ENCODE measurements at places on chromosomes 3 and 15. TPM values are rescaled to one million over a fixed set of nuclear protein-coding genes. Genes with fewer than 3 reads are reported as not detected.
A peak's percentile ranks its signal among the peaks of the same experiment; 100 is the strongest.

GRCh38 chr3:57064572-57064971 is 4.1 kb downstream of the SPATA12 start:
- no peak for DNase-seq

GRCh38 chr15:70480196-70480856 is 283.0 kb downstream of the UACA start:
- no peak for DNase-seq

- no peak for DNase-seq
Measured at GRCh38 chr15:88258093-88258641, 1.6 kb upstream of the NTRK3 start.

- DNase-seq = no peak
Measured at GRCh38 chr3:85193565-85193964, 234.8 kb downstream of the CADM2 start.

GRCh38 chr3:57150113-57150581 is 15.0 kb downstream of the IL17RD start:
- no peak for DNase-seq

DNA sequence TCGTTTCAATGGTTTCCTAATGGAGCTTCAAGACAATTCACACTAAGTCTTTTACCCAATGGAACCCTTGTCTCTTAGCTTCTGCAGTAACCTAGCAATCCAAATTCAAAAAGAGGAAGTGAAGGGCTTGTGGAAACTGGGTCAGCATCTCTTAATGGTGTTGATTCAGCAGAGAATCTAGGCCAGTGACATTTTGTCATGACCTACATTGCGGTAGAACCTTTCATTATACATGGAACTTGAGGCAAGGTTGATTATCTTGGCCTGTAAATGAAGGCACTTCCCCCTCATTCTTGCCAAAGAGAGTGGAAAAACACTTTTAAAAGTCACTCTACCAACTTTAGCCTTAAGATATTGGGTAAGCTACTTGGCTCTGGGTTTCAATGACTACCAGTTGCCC is 42.8 kb downstream of the C2CD4B start:
- DNase-seq = no peak

Gene CD80
- 0.37 TPM for polyA plus RNA-seq

Gene KLHL40
- polyA plus RNA-seq = not detected

DNA sequence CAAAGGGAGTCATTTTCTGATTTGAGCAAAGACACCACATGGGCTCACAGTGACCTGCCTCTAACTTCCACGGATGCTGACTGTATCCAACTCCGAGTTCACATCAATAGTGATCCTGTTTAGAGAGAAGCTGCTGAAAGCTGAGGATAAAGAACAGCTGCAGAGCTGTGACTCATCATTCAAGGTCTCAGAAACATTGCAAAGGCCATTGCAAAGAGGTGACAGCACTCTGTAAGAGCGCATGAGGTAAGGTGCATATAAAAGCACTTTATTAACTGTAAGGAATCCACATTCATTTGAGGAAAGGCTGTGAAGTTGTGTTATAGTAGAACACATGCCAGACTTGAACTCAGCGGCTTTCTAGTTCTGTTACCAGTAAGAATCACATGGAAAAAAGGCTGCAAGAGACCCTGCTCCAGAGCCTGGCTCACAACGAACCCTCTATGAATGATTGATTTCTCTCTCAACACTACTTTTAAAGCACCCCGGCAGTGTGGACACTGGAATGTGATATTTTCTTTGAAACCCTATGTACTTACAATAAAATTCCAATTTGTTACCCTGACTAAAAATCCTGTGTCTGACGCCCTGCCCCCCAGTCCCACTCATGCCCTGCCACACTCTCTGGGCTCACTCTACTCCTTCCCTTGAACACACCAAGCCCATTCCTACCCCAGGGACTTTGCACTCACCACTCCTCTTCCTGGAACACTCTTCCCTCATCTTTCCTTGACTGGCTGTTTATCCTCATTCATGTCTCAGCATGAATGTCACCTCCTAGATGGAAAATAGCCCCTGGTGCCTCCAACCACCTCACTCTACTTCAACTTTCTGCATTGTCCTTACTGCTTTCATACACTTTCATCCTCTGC is 111.2 kb downstream of the LSM3 start:
- DNase-seq = no peak

Gene FAM107A
- polyA plus RNA-seq = 3.5 TPM

DNA sequence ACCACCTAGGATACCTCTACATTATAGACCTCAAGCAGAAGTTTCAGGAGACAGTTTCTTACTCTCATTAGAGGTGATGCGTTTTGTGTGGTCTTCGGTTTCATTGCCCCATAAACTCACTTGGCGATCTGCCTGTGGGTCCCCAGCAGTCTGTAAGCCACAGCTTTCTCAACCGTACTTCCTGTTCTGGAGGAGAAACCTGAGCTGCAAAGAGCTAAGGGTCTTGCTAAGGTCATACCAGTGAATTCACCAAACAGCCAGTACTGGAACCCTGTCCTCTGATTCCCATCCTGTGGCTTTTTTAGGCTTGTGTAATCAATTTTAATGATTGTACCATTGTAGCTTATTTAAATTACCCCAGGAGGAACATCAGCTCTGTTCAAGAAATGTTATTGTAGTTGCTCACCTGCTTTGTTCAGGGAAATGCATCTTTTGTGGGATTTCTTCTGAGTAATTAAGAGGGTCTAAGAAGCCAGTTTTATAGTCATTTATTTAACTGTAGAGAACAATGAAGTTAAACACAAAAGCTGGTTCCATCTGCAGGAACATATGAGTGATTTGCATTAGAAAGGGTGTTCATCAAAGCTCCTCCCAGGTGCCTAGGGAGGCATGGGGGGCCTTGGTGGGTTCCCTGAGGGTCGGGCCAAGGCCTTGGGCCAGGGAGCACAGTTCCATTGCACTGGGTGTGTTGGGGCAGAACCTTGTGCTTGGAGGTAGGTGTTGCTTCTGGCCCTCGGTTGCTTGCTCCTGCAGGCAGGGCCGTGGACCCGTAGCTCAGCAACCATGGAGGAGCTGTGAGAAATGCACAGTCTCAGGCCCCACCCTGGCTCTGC is 69.6 kb downstream of the APBA2 start:
- DNase-seq = peak; percentile 51

- DNase-seq = no peak
Measured at GRCh38 chr15:38611228-38611627, 46.6 kb upstream of the RASGRP1 start.

DNA sequence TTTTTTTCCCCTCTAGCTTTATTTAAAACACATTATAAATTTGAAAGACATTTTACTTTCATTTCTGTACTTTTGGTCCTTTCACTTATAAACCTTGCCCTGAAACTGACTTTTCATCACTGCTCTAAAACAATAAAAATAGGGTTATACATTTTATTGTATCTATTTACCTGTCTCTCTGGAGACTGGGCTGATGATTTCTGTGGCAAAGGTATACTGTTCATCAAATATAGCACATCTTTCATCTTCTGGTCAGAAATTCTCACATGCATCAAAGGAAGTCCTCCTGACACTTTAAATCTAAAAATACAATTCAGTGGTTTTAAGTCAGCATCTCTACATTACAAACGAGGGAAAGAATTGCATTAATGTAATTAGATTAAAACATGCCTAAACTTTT is 86.1 kb downstream of the VPS13C start:
- DNase-seq = no peak

GRCh38 chr3:8406479-8406878 is 95.1 kb upstream of the LMCD1 start:
- DNase-seq = no peak

Gene HGD
- 80.2 TPM for polyA plus RNA-seq

Gene ROPN1
- polyA plus RNA-seq = not detected

Gene IL20RB
- 0.63 TPM for polyA plus RNA-seq

Gene LTK
- 2.0 TPM for polyA plus RNA-seq

DNA sequence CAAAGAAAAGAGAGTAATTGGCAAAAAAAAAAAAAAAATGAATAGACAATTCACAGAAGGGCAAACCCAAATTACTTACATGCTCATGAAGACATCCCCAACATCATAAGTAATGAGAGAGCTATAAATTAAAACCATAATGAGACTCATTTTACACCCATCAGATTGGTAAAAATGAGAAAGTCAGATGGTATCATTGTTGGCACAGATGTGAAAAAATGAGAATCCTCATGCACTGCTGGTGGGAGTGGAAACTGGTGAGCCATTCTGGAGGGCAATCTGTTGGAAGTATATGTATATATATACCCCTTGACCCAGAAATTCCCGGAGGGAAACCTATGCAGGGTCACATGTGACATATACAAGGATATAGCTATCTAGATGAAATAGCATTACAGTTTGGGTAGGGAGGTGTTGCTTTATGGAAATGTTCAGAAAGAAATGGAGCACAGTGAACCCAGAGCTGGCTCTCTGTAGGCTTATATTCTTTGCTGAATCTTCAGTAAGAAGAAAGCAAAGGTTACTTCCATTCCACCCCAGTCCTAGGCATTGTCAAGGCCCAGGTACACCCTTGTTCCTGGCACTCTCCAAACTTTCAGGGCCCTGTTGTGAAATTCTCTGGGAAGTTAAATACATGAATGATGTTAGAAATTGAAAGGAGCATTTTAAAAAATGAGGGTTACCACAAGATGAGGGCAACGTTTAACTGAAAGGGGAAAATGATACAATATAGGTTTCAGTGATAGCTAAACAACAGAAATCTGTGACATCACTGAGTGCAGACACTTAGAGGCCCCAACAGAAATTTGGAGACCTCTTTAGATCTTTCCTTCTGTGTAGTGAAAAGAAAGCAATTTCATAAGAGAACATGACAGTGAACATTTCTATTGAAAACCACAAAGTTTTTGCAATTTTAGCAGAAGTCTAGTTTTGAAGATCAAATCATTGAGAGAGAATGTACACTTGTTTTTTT is 132.7 kb upstream of the TPRG1 start:
- no peak for DNase-seq

- no peak for DNase-seq
Measured at GRCh38 chr3:99541181-99541580, 97.2 kb upstream of the COL8A1 start.

- DNase-seq = no peak
Measured at GRCh38 chr15:69767191-69767590, 314.6 kb downstream of the RPLP1 start.

- peak; percentile 24 for DNase-seq
Measured at GRCh38 chr3:69012800-69013252, 658 bp downstream of the EOGT start.

Gene RAB6B
- polyA plus RNA-seq = 17.0 TPM

DNA sequence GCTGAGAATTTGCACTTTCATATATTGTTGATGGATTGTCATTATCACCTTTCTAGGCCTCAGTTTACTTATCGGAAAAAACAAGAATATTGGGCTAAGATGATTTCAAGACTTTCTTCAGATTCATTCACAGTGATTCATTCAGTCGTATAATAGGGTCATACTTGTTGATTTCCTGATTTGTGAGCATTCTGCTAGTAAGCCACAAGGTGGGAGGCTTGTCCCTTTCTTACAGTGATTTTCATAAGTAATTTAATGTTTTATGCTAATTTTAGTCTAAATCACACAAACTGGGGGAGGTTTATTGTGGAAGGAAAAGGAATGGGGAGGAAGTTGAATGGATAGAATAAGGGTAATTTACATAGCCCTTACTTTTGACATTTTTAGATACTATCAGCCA is 126.8 kb upstream of the GOLGA6L4 start:
- DNase-seq = no peak

DNA sequence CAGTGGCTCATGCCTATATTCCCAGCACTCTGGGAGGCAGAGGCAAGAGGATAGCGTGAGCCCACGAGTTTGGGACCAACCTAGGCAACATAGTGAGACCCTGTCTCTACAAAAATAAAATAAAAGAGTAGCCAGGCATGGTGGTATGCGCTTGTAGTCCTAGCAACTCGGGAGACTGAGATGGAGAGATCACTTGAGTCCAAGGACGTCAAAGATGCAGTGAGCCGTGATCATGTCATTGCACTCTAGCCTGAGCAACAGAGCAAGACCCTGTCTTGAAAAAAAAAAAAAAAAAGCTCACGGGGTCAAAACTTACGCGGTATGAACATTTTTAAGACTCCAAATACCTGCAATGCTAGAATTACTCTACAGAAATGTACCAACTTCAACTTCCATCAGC is 37.1 kb upstream of the COLQ start:
- DNase-seq = no peak

- DNase-seq = no peak
Measured at GRCh38 chr15:73777741-73778140, 24.6 kb upstream of the INSYN1 start.

Gene IMPG2
- 0.57 TPM for polyA plus RNA-seq

DNA sequence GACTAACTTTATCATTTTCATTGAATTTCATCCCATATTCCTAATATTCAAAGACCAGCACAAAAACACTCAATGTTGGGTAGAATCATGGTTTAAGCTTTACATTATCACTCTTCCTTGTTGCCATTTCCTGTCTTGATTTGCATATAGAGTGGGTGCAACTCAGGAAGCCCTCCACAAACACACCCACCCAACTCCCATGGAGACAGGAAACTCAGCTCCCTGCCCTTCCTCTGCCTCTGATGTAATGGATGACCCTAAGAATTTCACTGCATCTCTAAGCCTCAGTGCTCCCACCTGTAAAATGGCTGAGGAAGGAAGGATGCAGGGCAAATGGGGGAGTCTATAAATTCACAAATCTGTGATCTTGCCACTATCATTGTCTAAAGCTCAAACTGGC is 98.1 kb upstream of the BFSP2 start:
- DNase-seq = no peak

- no peak for DNase-seq
Measured at GRCh38 chr3:66985336-66985920, 12.7 kb upstream of the KBTBD8 start.

Gene MAPKAPK3
- polyA plus RNA-seq = 54.1 TPM

DNA sequence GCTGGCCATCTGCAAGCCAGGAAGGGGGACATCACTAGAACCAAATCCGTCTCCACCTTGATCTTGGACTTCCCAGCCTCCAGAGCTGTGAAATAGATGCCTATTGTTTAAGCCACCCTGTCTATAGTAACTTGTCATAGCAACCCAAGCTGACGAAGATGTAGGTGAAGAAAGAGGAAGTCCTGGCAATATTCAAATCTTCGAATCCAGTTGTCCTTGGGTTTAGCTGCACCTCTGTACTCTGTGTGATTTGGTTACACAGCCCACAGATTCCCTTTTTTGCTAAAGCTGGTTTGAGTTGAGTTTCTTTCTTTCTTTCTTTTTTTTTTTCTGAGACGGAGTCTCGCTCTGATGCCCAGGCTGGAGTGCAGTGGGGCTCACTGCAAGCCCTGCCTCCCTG is 68.0 kb upstream of the XCR1 start:
- DNase-seq = no peak

GRCh38 chr3:50268703-50269451 is at the start of gene SEMA3B:
TSS of gene SEMA3B (plus strand) at chr3:50269147. CDS start at chr3:50269241, 94 bp downstream.
- DNase-seq = no peak

DNA sequence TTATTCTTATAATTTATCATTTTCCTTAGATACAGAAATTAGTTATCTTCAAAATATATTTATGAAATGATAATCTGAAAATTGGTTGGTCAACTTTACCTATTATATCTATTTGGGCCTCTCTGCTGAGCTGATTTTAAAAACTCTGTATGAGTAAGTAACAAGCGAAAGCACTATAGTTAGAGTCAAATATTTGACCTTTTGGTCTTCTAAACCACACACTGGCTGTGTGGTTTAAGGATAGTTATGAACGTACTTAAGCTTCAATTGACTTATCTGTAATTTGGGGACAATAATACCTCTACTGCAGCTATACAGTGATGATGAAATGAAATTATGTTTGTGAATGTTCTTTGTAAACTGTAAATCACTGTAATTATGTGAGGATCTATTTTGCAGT is 763.9 kb upstream of the GRM7 start:
- DNase-seq = no peak

Gene SMCO1
- polyA plus RNA-seq = not detected
